ENCODE measurements at places on chromosomes 3 and 15. TPM values are rescaled to one million over a fixed set of nuclear protein-coding genes. Genes with fewer than 3 reads are reported as not detected.

DNA sequence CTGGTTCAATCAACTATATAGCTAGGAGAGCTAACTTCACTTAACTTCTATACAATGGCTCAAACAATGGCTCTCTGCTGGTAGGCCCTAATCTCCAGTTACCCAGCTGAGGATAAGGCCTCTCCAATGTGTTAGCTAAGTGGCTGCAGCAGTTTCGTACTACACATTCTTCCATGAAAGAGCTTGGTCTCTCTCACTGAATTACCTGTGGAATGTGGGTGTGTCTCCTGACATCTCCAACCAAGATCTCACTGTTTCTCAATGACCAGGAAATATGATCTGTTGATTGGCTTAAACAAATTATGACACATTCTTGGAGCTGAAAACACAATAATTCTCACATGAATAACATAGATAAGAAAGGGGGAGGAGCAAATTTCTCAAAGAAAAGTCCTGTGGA lies 169.8 kb upstream of the ROBO1 start:
- DNase-seq, result peak; percentile 15

- no peak for DNase-seq
Observed at GRCh38 chr3:130679218-130679617, 67.4 kb downstream of the PIK3R4 start.

DNA sequence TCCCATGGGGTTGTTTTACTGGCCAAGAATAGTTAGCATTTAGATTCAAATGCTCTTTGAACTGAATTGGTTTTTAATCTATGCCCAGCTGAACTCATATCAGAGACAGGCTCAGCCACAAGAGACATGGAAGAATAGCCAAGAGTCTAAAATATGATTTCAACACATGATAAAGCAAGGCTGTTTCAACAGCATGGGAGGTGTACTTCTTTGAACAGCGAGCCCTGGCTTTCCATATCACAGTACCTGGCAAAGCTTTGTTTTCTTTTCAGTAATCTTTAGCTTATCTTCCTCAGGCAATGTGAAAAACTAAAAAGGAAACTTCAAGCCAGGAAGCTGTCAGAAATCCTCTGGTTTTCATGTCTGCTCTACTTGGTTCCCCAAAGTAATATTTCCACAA lies 413.6 kb upstream of the ADAMTS9 start:
- DNase-seq, result peak; percentile 85

- DNase-seq, result no peak
Observed at GRCh38 chr15:67722030-67722817, 103.1 kb upstream of the SKOR1 start.

DNA sequence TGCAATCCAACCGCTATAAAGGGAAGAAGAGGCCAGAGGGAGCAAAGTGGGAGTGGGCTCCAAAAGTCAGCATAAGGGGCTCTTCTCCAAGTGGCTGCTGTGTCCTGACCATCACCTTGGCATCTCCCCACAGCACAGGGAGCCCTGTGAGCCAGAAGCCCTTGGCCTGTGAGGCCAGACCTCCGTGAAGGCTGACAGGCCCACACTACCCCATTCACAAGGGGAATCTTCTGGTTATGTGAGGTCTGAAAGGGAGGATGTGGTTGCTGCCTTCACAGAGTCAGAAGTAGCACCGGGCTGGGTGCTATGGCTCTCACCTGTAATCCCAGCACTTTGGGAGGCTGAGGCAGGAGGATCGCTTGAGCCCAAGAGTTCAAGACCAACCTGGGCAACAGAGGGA lies 2.6 kb upstream of the ULK3 start:
- DNase-seq, result no peak

GRCh38 chr15:98967916-98968315 lies 39.7 kb downstream of the PGPEP1L start:
- no peak for DNase-seq

DNA sequence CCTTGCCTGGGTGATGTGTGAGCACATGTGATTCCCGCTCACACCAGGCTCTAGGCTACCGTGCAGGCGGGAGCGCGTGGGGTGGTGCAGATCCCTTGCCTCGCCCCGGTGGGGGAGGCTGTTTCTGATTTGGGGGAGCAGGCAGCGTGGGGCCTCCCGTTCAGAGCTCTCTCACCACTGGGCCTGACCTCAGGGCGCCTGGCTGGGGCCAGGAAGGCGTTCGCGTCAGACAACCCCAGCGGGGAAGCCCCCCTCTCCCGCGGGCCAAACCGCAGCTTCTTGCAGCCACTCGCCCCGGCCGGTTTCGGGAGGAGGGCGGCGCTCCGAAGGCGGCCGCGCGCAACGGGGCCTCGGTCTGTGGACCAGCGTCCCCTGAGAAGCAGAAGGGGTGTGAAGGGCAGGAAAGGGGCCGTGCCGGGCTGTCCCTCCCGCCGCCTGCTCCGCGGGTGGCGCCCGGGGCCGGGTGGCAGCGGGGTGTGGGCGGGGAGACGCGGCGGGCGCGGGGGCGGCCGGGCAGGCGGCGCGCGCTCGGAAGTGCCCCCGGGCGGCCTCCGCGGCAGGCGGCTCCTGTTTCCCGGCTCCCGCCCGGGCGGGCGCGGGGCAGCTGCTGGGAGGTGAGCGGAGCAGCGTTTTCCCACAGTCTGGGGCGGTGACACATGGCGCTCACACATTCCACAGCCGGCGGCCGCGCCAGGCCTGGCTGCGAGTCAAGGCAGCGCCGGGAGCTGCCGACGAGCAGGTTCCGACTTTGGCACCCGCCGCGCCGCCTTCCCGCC lies 65.1 kb upstream of the HES1 start:
- DNase-seq, result peak; percentile 88

- no peak for DNase-seq
Observed at GRCh38 chr3:65662095-65662494, 376.6 kb downstream of the MAGI1 start.

- no peak for DNase-seq
Observed at GRCh38 chr3:128077665-128078064, 25.4 kb downstream of the SEC61A1 start.

GRCh38 chr15:84582583-84583157 lies 18.1 kb upstream of the ZSCAN2 start:
- no peak for DNase-seq

- DNase-seq, result no peak
Observed at GRCh38 chr3:50591196-50591741, 20.3 kb downstream of the CISH start.

GRCh38 chr3:187450431-187451190 lies 82.4 kb downstream of the RTP4 start:
- no peak for DNase-seq

DNA sequence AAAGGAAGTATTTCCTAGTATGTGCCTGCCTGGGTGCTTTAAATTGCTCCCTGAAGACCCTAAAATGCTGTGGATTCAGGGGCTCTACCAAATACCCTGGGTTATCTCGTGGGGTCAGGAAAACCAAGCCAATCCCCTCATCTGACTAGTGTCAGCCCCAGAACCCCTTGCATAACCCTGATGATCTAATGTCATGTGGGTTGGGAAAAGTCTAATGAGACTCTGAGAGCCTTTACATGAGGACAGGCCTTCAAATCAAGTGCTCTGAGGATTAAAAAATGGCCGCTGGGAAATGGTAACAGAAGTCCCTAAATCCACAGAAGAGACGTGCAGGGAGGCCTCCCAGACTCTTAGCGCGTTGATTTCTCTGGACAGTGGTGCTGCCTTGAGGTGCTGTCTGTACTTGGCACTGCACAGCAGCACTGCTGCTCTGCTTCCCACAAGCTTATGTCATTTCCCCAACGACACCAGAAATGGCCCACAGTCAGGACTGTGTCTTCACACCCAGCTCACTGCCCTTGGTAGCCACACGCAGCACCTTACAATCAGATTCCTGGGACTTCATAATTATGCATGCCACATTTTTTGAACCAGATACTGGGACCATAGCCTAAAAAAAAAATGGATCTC lies 16.6 kb downstream of the EIF4E3 start:
- no peak for DNase-seq

DNA sequence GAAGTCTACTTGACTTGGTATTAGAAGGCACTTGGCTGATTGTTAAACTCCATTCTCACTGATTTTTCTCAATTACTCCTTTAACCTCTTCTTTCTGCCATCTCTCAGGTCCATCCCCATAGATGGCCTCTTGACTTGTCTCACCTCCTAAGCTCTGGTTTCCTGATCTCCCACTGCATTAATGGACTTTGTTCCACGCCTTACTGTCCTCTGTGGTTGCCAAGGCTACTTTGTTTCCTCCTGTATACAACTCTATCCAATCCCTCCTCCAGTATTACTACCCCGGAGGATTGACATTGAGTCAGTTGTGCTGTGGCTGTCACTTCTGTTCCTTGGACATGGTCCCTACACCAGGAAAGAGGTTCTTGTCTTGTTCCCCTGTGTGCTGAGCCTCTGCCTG lies 10.6 kb upstream of the GLCE start:
- DNase-seq, result no peak

Gene CSPG4
- 84.0 TPM for total RNA-seq

Gene ARNT2
- 5.3 TPM for total RNA-seq

Gene RAD51
- 0.48 TPM for total RNA-seq

Gene RLBP1
- total RNA-seq, result not detected
